Psoas muscle (tissue), 8 donors: ENCODE measurements at places on chromosomes 7 and 10.

- DNase-seq, result peak; percentile 74
These were observed 76.9 kb downstream of the RNF216 start for GRCh38 chr7:5704534-5704922.

- no peak for DNase-seq
These were observed 968.7 kb downstream of the GATA3 start for GRCh38 chr10:9023206-9023605.

DNA sequence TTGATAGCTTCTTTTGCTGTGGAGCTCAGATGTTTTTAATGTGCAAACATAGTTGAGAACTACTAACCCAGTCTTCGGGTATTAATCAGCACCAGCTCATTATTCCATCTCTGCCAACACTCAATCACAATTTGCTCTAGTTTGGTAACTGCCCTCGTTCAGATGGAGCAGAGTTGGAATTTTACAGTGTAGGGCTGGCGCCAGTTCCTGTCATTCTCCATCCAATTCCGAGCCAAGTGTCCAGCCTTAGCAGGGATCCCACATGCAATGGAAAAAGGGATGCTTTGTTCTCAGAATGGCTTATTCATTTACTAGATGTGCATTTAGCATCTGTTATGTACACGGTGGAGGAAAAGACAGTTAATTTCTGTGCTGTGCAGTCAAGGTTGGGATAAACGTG is 504.5 kb upstream of the GALNT17 start:
- DNase-seq, result no peak

DNA sequence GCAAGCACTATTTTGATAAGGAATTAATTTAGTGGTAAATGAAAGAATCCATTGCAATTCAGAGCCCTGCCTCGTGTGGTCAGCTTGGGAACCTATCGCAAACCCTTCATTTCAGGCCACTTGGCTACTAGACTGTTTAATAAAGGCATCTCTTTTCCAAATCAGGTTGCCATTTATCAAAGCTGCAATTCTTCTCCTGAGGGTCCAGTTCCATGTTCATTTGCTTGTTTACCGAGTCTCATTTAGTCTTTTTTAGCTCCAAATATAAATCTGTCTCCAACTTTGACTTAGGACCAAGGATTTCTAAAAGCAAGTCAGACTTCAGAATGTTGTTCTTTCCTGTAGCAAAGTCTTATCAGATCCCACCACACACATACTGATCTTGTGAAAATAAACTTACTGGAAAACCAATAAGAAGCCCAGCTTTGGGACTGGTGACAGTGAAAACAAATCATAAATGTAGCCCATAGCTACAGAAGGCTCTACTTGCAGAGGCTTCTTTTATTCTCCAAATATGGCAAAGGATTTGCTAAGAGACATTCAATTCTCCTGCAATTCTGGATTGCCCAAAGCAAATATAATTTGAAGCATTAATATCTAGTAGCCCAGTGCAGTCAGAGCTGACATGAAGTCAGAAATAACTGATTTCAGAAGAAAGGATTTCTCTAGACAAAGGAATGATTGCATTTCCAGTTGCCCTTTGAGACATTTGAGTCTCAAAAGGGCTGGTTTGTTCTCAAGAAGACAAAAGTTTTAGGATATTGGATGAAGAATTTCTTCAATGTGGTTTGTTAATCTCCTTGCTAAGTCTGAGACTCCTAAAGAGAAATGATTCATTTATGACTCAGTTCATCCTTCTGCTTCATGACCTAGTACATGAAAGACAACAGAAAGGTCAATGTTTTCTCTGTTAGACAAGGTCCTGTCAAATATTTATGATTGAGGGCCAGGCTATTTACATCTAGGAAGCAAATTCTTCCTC is 28.0 kb downstream of the PPP1R3C start:
- no peak for DNase-seq

GRCh38 chr10:11667756-11668155 is 56.3 kb upstream of the USP6NL start:
- DNase-seq, result no peak

DNA sequence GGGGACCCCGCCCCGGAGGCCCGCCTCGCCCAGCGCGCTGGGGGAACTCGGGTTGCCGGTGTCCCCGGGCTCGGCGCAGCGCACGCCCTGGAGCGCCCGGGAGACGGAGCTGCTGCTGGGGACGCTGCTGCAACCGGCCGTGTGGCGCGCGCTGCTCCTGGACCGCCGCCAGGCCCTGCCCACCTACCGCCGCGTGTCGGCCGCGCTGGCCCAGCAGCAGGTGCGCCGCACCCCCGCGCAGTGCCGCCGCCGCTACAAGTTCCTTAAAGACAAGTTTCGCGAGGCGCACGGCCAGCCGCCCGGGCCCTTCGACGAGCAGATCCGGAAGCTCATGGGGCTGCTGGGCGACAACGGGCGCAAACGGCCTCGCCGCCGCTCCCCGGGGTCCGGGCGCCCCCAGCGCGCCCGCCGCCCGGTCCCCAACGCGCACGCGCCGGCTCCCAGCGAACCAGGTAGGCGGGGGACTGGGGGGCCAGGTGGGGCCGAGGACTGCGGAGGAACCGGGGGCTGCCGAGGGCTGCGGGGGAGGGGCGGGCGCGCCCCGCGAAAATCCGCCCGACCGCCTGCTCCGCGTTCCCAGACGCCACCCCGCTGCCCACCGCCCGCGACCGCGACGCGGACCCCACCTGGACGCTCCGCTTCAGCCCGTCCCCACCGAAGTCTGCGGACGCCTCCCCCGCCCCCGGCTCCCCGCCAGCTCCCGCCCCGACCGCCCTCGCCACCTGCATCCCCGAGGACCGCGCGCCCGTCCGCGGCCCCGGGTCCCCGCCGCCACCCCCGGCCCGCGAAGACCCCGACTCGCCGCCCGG is 574 bp downstream of the UTF1 start:
- no peak for DNase-seq

- no peak for DNase-seq
These were observed 151.3 kb downstream of the GALNT11 start for GRCh38 chr7:152176797-152177196.

DNA sequence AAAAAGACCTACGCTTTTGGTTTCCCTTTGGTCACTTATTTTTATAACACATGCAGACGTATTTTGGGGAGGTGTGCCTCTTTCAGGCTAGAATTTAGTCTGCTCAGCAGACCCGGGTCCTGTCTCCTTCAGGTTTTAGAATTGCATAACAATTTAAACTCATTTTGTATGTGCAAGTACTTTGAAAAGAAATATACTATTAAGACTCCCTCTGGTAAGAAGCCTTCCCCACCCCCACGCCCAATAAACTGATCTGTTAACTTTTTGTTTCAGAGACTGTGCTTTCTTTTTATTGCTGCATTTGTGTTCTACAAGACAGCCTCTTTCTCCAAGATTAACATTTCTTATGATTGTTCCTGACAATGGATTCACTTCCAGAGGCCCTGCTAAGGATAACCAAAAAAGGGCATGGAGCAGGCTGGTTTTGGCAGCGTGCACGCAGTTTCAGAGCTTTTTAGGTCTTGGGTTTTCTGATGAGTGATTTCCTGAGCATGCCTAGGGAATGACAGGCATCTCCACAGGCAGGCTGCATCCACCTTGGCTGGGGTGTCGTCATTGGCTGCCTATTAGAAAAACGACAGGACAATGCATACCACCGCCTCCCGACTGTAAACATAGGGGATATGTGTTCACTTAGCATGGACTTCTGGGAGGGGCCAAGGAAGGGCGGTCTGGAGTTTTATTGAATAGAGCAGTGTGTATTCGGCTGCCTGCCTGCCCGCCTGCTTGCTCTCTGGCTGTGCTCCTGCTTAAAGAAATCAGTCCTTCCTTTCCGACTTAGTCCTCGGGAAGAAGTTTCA is at the start of gene CALD1:
Gene CALD1 (plus strand): TSS at position 694 of the 800 bp plus-strand sequence. CDS start 88,100 bp downstream, outside the sequence.
- DNase-seq, result peak; percentile 42

- no peak for DNase-seq
These were observed 398.5 kb upstream of the CNTNAP2 start for GRCh38 chr7:145718129-145718528.

DNA sequence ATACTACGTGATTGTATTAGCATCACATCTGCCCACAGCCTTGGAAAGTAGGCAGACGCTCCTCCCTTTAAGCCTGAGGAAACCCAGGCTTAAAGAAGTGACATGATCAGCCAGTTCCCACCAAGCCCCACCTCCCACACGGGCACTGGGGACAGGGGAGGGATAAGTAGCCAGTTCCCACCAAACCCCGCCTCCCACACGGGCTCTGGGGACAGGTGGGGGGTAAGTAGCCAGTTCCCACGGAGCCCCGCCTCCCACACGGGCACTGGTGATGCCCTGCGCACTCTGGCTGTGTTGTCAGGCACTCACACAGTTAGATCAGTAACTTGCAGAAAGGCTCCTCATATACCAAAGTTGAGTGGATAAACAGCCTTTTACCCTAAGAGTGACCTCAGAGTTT is 606.8 kb downstream of the PTPRN2 start:
- DNase-seq, result peak; percentile 19

DNA sequence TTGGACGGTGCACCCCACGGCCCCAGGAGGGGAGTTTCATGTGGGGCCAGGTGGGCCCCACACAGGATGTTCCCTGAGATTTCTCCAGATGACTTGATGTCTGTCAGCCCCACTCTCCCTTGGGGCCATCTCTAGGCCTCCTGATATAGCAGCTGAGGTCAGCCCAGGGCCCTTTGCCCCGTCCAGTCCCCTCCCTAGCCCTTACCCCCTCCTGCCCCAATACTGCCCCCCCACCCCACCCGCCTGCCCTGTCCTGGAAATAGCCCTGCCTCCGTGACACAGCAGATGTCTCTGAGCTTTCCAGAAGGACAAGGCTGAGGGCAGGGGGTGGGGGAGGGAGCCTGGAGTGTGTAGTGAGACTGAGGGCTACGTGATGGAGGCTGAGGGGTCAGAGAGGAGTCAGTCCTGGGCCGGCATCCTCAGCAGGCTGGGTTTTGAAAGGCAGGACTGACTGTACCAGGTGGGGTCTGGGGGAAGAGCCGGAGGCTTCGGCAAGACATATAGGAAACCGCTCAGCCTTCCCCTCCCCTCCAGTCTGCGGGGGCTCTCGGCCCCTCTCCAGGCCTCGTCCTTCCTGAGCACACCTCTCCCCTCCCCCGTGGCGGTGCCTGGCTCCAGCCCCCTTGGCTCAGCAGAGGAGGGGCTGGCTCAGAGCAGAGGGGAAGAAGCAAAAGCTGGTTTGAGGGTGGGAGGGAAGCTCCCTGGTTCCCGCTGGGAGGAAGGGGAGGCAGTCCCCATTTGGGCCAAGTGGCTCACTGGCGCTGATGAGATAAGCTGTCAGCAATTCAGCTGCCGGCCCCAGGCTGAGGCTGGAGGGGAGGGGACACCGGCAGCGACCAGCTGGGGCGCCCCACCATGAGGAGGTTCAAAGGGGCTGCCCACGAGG is 2.0 kb downstream of the FLNC start:
- DNase-seq, result peak; percentile 62

- no peak for DNase-seq
These were observed 49.9 kb downstream of the SIRT1 start for GRCh38 chr10:67934336-67934735.

DNA sequence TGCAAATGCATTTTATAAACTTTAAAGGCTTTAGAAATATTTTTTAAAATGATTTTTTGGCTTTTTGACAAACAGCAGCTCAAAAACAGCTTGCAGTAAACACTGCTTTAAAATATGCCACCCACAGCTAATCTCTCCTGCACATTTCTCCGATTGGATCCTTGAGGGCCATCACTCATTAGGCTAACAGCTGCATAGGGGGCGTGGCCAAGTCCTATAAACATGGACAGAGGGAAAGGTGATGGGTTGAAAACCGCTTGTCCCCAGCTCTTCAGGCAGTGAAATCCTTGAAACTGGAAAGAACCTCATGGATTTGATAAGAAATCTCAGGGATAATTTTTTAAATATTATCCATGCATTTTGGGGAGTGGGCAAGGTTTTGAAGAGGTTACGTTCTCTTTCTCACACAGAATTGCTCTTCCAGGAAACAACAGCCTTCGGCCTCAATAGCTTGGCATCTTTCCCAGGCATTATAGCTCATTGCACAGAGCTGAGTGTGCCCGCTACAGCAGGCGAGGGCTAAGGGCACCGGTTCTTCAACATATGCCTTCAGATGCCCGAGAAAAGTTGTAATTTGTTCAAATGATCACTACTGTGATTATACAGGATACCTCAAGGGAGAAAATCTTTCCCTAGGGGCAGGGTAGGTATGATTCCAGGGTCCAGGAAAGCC is 1.7 kb downstream of the PLEKHS1 start:
- DNase-seq, result no peak

DNA sequence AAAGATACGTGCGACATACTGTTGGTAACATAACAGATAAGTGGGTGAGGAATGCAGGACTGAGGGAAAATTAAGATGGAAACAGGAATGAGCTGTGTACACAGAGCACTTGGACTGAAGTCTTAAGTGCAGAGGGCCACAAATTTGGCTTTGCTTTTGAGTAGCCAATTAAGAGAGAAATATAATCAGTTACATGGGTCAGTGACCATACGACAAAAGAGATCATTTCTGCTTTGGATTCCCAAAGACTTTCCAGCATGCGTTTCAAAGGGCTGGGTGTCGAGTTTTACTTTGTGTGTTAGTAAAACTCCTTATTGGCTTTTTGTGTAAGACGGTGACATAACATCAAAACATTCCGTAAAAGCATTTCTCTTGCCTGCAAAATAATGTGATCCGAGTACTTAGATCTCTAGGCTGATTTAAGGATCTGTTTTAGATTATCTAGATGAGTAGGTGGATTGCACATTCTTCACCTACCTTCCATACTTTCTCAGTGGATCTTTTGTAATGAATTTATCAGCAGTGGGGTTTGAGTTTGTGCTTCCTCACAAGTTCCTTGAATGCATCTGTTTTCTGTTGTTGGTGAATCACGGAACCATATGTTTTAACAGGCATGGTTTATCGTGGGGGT is 7.5 kb downstream of the RABGEF1 start:
- DNase-seq, result no peak

DNA sequence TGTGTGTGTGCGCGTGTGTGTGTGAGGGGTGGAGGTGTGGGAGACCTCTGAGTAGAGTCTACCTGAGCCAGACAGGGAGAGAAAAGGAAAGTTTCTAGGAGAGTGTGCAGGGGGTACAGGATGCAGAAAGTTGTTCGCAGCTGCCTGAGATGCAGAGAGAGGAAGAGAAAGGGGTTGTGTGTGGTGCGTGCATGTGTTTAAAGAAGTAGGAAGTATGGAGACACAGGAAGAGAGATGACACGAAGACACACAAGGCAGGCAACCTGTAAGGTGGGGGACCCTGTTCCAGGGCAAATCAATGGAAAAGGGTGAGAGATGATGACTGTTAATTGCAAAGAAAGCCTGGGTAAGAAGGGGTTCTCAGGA is 52.2 kb downstream of the C10orf105 start:
- DNase-seq, result no peak

- no peak for DNase-seq
These were observed 101.1 kb downstream of the GPR85 start for GRCh38 chr7:112985377-112985987.
